ENCODE measurements at places on chromosomes 4 and X.

DNA sequence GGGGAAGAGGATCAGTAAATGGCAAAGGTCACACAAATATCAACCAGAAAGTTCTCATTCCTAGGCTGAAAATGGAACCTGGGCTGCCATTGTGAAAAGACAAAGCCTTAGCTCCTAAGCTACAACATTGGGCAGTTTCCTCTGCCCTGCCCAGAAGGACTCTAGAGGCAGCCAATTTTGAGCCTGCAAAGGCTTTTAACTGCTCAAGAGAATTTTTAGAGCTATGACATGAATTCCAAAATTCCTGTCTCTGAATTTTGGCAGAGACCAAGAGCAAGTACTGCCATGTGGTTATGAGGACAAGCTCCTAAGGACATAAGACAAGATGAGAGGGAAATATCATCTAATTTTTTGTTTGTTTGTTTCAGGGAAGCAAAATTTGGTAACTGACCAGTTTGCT lies 29.6 kb upstream of the IGFBP7 start:
- DNase-seq: no peak

DNA sequence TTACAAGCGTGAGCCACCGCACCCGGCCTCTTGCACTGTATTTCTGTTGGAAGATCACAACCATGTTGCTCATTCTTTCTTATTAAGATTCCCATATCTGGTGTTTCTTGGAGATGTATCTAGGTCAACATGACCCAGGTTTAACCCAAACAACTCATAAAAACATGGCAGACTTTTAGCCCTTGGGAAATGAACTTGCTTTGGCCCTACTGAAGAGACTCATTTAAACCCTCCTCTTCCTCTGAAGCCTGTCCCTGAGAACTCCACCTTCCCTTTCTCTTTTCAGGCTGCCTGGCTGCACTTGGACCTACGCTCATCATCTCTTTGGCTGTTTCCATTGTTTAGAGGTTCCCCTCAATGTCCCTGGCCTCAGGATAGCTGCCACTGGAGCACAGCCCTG lies 22.8 kb upstream of the OPN1LW start:
- DNase-seq: no peak

GRCh38 chrX:115571712-115572111 lies 10.7 kb downstream of the PLS3 start:
- no peak for DNase-seq

DNA sequence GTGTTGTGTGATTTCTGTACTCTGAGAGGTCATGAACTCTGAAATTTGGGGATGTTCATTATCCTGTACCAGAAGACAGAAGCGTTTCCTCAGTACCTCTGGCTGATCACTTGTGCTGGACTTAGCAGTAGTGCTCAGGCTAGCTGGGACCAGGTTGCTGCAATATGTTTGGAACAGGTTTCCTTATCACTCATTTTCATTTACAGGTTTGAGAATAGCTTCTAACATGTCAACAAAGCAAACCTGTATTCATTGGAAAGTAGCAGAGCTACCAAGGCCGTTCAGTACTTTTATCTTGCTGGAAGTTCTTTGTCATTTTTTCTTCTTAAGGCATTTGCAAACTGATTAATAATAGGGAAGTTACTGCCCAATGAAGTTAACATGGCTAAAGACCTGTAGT lies 242.9 kb upstream of the ANKRD50 start:
- no peak for DNase-seq

GRCh38 chr4:92969650-92970379 lies 666.0 kb downstream of the GRID2 start:
- DNase-seq: no peak

DNA sequence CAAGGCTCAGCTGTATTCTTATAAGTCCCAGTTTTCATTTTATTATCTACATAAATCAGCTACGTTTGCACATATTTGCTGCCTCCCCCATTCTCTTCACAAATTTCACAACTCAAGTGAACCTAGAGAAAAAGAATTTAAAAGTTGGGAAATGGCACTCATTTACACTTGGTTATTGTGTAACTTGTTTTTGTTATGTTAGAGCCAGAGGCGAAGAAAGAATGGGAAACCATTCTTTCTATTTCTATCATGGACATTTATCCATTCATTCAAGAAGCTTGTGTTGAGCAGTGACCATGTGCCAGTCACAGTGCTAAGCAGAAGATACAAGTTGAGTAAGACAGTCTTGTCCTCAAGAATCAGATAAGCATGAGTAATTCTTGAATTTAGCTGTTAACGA lies 13.5 kb downstream of the LIAS start:
- no peak for DNase-seq

GRCh38 chr4:108742451-108743420 lies 20.1 kb downstream of the ETNPPL start:
- DNase-seq: no peak

GRCh38 chr4:89788206-89789072 lies 48.5 kb downstream of the SNCA start:
- no peak for DNase-seq

GRCh38 chr4:75658876-75659275 lies 14.3 kb downstream of the G3BP2 start:
- no peak for DNase-seq

DNA sequence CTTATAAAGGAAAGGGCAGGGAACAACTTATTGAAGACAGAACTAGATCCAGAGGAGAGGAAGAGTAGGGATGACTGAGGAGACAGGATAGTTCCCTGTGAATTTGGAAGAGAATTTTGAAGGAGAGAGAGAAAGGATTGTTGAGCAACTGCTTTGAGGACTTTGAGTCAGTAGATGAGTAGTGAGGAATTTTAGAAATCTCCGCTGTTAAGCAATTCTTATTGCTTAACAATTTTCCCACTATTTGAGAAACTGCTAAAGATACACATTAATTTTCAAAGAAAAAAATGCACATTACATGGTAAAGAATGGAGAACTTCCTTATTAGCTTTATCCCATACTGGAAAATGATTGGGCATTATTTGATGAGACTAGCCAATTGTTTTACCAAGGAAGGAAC lies 116.3 kb upstream of the NRK start:
- no peak for DNase-seq

- DNase-seq: no peak
Observed at GRCh38 chr4:8135666-8136065, 22.9 kb downstream of the ABLIM2 start.

GRCh38 chrX:100645106-100645505 lies 1.1 kb downstream of the SRPX2 start:
- no peak for DNase-seq

- DNase-seq: peak; percentile 4
Observed at GRCh38 chr4:147516133-147516532, 35.2 kb downstream of the EDNRA start.

DNA sequence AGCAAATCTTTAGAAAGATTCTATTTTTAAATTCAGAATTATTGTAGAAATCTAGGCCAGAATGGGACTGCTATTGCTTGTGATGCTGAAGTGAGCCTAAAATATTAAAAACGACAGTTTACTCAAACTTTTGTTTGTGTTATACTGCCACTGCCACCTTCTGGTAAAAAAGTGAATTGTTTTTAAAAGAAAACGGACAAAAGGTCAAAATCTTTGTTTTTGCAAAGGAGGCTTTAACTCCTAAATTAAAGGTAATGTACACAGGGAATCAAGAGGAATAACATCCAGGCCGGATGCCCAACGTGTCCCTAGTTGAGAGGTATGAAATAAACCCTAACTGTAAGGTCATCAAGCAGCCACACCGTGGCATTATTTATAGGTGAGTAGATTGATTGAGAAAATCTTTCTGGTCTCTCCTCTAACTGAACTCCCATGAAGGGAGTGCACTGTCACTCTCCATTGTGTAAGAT lies 338.3 kb upstream of the GALNT7 start:
- DNase-seq: peak; percentile 60

- peak; percentile 11 for DNase-seq
Observed at GRCh38 chrX:150766351-150767044, 73.3 kb downstream of the MTMR1 start.

DNA sequence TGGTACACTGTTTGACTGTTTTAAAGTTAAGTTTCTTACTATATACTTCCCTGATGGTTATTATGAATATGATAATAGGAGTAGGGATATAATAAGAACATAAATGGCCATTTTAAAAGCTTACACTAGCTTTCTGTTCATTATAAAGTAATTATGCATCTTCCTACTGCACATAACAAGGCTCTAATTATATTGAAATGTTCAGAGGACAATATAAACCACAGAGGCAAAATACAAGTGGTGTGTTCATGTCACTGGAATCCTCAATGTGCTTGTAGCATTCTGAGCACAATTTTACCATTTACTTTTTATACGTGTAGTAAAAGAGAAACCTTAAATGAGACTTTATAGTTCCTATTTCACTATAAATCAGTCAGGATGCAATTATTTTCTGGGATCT lies 268.3 kb downstream of the TMA16 start:
- DNase-seq: no peak

DNA sequence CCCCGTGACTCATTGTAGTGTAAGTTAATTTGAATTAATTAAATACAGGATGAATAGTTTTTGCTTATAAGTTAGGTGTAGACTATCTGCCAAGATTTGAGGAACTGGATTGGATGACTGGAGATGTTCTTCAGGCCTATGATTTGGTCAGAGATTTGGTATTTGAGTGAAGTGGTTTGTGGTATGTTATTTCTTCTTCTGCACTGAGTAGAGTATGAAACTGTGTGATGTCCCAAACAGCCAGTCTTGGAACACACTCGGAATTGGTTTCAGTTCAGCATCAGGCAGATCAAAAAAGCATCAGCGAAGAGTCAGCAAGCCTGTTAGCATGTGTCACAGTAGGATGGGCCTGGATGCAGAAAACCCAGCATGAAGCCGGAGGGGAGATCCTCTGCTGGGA lies 294.1 kb downstream of the ARHGAP10 start:
- DNase-seq: no peak

GRCh38 chr4:174005422-174005821 lies 278.0 kb downstream of the FBXO8 start:
- DNase-seq: no peak

GRCh38 chr4:176236946-176237345 lies 32.1 kb downstream of the ASB5 start:
- DNase-seq: no peak

GRCh38 chr4:47839259-47839658 lies 1.4 kb upstream of the CORIN start:
- DNase-seq: peak; percentile 62

GRCh38 chr4:74114234-74114633 lies 15.2 kb upstream of the CXCL2 start:
- no peak for DNase-seq

DNA sequence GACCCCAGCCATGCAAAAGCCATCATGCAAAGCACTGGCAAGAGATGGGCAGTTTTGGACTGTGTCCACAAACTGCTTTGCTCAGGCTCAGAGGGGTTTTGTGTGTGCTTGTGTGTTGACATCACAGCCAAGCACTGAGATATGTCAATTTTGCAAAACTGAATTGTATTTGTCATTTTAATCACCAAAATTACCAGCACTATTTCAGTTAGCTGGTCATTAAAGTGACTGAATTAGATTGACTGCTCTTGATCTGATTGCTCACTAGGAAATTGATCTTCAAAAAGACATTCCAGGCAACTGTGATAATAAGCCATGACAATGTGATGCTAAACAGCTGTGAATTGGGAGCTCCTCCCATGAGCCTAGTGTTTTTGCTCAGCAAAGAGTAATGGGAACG lies 337.3 kb upstream of the GNPDA2 start:
- no peak for DNase-seq

GRCh38 chr4:82648356-82648755 lies 86.6 kb upstream of the TMEM150C start:
- DNase-seq: no peak

DNA sequence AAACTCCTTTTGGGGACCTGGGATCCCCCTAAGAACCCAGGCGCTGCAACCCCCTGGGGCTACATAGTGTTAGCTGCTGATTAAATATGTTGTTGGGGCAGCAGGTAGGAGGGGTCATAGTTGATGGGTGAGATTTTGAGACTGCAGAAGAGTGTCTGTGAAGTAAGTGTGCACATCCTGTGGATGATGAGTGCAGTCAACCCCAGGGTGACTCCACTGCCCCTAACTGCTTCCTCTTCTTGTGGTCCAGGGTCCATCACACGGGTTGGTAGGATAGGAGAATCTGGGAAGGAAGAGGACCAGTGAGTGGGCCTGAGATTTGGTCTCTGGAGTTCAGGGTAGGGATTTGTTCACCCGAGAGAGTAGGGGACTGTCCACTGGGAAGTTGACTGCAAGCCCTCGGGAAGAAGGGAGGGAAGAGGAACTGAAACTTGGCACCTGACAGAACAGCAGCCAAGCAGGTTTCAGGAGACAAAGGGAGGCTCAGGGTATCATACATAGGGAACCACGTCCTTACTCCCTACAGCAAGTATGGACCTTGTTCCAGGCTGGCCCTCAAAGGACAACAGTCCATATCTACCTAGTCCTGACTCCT lies 8.5 kb downstream of the DLG3 start:
- DNase-seq: no peak

DNA sequence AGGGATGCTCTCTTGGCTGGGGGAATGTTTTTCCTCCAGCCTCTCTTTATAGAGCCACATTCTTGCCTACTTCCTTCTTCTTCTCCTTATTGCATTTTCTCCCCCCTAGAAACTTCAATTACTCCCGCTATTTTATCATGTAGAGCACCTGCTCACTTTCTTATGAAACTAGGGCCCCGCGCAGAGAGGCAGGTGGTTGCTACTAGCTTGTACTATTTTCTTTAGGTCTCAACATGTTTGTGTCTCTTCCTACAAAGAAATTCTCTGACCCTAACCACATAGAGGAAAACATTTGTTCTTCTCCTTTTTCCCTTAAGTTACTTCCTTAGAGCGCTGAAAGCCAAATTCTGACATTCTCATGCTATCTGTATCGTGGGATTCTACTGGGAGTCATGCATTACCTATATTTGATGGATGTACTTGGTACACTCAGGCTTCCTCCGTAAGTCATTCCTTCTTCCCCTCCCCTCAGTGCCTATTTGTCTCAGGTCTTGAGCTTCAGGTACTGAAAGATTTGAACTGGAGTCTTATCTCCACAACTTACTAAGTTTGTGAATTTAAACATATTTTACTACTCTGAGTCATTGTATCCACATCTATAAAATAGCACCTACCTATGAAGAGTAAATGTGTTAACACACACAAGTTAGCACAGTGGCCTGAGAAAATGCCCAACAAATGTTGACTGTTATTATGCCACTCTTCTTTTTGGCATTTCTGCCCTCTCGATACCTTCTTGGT lies 159.1 kb upstream of the LEF1 start:
- DNase-seq: no peak

DNA sequence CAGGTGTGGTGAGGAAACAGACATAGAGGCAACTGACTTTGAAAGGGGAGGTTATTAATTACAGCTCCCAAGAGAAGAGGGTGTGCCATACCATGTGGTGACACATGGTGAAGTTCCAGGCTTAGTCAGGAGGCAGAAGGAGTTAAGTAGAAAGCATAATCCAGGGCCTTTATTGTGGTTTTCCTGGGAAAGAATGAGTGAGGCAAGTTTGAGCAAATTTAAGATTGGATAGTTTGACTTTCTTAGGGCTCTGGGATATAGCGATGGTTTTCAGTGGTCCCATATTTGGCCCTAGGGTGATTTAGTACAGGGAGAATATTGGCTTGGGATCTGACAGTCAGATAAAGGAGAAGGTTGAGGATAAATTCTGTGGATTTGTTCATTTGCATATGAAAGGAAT lies 495.9 kb upstream of the FSTL5 start:
- no peak for DNase-seq

- DNase-seq: no peak
Observed at GRCh38 chr4:10783351-10783750, 98.8 kb upstream of the CLNK start.

GRCh38 chr4:98528882-98529281 lies 129.5 kb downstream of the TSPAN5 start:
- DNase-seq: no peak
